ENCODE measurements at places on chromosomes 4 and X. TPM values are rescaled to one million over a fixed set of nuclear protein-coding genes. Genes with fewer than 3 reads are reported as not detected.
A peak's percentile ranks its signal among the peaks of the same experiment; 100 is the strongest.

DNA sequence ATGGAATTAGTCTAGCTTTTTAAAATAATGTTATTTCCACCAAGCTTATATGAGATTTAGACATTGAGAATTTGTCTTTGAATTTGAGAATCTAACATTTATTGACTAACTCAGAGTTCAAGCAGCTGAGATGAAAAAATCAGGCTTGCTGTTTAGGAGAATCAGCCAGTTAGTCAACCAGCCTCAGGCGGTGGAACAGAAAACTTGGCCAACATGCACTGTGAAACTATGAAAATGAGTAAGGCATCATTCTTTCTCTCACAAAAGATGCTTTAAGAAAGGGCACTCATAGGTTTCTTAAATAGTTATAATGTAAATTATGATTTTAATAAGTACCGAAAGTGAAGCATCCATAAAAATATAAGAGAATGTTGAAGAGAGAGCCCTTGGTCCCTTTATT is 84.2 kb downstream of the NFKB1 start:
- H3K4me3 ChIP-seq, result no peak overlapping the region
- peaks cover 31% of the 10 kb centered on the region for H3K36me3 ChIP-seq
- H3K27me3 ChIP-seq, result peaks cover 2% of the 10 kb centered on the region
- no peaks in the 10 kb centered on the region for H3K4me1 ChIP-seq

GRCh38 chrX:139720136-139720535 is 12.2 kb upstream of the MCF2 start:
- DNase-seq, result peak; percentile 4
- H3K27ac ChIP-seq, result no peak overlapping the region
- H3K27me3 ChIP-seq, result peaks cover 4% of the 10 kb centered on the region
- H3K4me3 ChIP-seq, result no peak overlapping the region

- H3K36me3 ChIP-seq, result no peaks in the 10 kb centered on the region
- DNase-seq, result no peak
- no peak overlapping the region for H3K4me3 ChIP-seq
- H3K27me3 ChIP-seq, result no peaks in the 10 kb centered on the region
- H3K4me1 ChIP-seq, result no peaks in the 10 kb centered on the region
Measured at GRCh38 chr4:36115312-36115711, 129.0 kb downstream of the ARAP2 start.

GRCh38 chr4:86496094-86497080 is 97.7 kb upstream of the PTPN13 start:
- peaks cover 22% of the 10 kb centered on the region for H3K4me1 ChIP-seq
- no peak overlapping the region for H3K4me3 ChIP-seq
- H3K27me3 ChIP-seq, result no peaks in the 10 kb centered on the region
- no peak overlapping the region for H3K27ac ChIP-seq
- DNase-seq, result peak; percentile 15

DNA sequence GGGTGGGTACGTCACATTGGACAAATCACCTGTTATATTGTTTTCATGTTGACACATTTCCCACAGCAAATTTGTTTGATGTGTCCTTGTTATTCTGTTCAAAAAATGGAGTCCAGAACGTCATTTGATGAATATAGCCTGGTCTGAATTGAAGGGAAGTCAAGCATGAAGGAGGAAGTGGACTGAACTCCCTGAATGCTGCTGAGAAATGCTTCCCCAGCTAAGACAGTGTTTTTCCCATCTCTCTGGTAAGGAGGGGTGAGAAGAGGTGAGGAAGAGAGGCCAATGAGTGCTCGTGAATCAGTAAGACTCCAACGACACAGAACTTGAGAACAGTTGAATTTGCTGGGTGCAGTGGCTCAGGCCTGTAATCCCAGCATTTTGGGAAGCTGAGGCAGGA is 127.4 kb downstream of the RBM47 start:
- no peaks in the 10 kb centered on the region for H3K27me3 ChIP-seq
- no peak for DNase-seq
- H3K27ac ChIP-seq, result no peak overlapping the region
- no peaks in the 10 kb centered on the region for H3K36me3 ChIP-seq
- peaks cover 6% of the 10 kb centered on the region for H3K4me1 ChIP-seq
- H3K4me3 ChIP-seq, result no peak overlapping the region

The PLAC1 gene
- total RNA-seq, result 0.72 TPM
